Foreskin keratinocyte (primary cell): ENCODE measurements at places on chromosomes 13 and 19.

GRCh38 chr13:98377635-98378378 is 199.1 kb downstream of the STK24 start:
- peak; percentile 9 for DNase-seq

GRCh38 chr19:6739883-6740588 is 556 bp downstream of the TRIP10 start:
- no peak for DNase-seq

GRCh38 chr13:104779311-104779993 is 1713.2 kb upstream of the SLC10A2 start:
- DNase-seq, result peak; percentile 22

DNA sequence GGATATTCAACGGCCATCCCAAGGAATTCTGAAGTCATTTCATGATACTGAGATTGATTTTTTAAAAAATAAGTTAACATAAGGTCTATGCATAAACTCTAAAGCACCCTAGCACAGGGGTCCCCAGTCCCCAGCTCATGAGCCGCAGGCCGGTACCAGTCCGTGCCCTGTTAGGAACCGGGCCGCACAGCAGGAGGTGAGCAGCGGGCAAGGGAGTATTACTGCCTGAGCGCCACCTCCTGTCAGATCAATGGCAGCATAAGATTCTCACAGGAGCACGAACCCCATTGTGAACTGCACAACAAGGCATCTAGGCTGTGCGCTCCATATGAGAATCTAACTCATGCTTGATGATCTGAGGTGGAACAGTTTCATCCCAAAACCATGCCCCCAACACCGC is 31.0 kb downstream of the RCBTB1 start:
- DNase-seq, result no peak

GRCh38 chr13:68690567-68690966 is 1417.1 kb upstream of the ATXN8OS start:
- DNase-seq, result no peak

DNA sequence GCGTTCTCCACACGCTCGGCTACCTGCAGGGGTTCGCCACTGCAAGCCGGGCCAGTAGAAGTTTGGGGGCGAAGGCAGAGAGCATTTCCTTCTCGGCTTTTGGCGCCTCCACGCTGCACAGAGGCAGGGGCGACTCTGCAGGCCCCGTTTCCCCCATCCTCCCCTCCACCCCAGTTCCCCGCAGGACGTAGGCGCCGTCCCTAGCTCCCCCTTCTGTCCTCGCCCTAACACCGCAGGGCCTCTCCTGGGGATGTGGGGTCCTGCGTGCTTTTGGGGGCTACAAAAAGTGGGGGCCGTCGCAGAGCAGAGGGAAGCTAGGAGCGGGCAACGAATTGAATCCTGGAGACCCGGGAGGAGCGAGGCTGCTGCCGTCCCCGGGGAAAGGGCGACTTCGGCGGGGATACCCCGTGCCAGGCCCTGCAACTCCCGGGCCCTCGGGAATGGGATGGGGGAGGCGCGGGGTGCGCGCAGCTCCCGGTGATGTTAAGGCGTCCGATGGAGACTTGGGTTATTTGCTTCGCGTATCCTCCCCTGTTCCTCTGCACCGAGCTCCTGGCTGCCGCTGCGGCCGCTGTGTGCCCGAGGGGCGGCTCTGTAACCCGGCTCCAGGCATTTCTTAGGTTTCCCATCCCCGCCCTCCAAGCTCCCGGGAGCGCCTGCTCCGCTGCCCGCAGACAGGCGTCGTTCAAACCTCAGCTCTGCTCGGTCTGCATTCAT is 255.9 kb upstream of the SOX21 start:
- DNase-seq, result no peak

- DNase-seq, result no peak
These were observed 181.8 kb downstream of the TBC1D4 start for GRCh38 chr13:75299913-75300862.

- no peak for DNase-seq
These were observed 1.1 kb upstream of the CALR start for GRCh38 chr19:12937093-12937926.

DNA sequence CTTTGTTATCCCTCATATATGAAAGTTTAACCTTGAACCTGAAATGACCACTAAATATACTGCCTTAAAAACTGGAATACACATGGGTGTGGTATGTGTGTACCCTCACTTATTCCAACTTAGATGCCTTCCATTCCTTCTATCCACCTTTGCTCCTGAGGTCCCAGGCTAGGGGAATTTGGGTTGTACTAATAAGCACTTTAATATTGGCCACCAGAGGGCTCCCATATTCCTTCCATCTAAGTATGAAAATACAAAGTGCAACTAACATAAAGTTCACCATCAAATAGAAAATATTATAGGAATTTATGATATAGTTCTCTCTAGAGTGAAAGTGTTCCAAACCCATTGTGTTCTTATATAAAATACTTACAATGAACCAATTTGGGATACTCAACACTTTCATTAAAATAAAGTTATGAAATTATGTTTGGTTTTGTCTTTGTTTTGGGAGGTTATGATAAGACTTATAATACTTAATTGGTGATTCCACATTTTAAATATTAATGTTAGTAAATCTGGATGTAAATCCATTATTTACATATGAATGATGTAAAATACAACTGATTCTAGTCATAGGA is 62.3 kb downstream of the ITGBL1 start:
- no peak for DNase-seq

GRCh38 chr19:5927441-5927821 is 13.4 kb downstream of the CAPS start:
- DNase-seq, result no peak

DNA sequence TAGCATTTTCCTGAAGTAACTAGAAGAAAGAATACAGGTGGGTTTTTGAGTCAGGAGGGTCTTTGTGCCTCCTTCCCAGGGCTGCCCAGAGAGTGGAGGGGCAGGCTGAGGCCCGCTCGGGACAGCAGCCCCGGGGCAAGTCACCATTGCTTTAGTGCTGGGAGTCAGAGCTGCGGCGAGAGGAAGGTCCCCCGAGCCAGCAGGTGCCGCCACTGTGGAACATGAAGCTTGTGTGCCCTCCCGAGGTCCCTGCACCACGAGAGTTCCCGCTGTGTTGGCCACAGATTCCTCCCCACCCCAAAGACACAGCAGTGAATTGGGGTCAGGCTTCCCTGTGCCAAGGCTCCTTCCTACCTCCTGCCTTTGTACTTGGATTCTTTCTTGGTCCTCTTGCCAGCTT is 50.9 kb upstream of the TEX29 start:
- DNase-seq, result no peak

- DNase-seq, result no peak
These were observed 4.3 kb downstream of the F2RL3 start for GRCh38 chr19:16892868-16893685.

DNA sequence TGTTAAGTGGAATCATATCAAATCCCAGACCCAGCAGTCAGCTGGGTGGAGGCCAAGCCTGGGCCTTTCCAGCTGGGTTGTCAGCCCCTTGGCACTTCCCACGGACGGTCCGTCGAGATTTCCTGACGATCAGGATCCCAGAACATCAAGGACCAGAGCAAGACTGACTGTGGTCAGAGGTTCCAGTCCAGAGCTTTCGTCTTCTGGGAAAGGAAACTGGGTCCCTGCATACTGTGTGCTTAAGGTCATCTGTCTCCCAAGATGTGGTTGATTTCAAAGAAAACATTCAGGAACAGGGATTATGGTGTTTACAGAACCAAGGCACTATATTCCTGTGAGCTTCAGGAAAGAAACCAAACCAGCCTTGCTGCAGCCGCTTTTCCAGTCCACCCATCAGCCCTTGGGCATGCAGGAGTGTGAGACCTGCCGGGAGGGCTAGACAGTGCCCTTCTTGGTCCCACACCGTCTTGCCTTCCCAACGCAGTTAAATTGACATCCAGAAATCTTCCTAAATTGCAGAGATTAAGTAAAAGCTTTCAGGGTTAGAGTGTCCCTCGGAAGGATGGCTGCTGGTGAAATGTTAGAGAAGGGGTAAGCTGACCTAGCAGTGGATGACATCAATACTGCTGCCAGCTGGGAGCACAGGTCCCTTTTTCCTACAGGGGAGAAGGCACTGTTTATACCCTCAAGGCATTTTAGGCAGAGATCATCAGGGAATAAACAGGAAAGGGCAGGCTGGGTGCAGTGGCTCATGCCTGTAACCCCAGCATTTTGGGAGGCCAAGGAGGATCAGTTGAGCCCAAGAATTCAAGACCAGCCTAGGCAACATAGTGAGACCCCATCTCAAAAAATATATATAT is 5.0 kb upstream of the C19orf33 start:
- no peak for DNase-seq

GRCh38 chr13:112245989-112246388 is 130.2 kb upstream of the SPACA7 start:
- DNase-seq, result no peak

DNA sequence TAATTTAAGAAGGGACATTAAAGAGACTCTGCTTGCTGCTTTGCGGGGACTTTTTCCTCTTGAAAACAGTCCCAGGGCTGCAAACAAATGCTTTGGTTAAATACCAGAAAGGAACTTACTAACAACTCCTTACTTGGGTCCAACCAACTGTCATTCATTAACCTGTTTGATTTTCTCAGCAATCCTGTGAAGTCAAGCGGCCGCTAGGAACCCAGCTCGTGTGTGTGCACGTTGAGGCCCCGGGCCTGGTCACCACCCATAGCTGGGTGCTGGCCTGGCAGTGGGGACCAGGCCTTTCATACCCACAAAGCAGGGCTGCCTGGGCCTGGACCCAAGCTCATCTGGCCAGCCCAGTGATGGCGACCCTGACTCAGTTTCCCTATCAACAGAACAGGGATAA is 50.7 kb downstream of the C1QTNF9 start:
- DNase-seq, result no peak
